Activated CD4-positive, alpha-beta T cell treated with anti-CD3 and anti-CD28 coated beads, Interleukin-2, amount 50 U/mL, for 48 hours (primary cell): ENCODE measurements at places on chromosomes 2 and 18.

- no peak for DNase-seq
Measured at GRCh38 chr2:10083692-10084211, 3.5 kb upstream of the CYS1 start.

DNA sequence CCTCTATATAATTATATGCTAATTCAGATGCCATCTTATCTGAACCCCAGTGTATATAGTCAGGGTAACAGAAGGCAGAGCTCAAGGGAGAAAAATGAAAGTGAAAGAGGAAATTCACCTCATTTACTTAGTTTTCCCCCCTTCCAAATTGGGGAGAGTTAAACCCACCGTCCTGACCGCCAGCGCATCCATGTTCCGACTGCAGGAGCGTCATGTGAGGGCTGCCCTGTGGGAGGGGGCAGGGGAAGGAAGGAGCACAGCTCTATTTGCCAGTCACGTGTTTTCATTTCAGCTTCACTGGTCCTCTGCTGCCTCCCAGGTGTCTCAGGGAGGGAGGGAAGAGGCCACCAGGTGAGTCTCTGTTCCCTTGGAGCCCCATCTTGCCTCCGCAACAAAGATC lies 13.2 kb downstream of the CNNM4 start:
- peak; percentile 43 for DNase-seq

DNA sequence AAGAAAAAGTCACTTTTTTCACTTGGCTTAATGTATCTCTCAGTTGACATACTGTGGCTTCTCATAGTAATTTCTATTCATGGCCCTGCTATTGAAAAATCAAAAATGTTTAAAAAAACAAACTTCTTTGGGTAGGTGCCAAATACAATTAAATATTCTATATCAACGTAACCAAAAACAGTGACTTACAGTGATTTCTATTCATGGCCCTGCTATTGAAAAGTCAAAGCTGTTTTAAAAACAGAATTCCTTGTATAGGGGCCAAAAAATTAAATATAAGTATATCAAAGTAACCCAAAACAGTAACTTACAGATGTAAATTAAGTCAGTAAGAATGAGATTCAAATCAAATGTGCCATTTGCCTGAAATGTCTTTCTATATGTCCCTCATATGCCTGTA lies 31.4 kb upstream of the CD302 start:
- no peak for DNase-seq

DNA sequence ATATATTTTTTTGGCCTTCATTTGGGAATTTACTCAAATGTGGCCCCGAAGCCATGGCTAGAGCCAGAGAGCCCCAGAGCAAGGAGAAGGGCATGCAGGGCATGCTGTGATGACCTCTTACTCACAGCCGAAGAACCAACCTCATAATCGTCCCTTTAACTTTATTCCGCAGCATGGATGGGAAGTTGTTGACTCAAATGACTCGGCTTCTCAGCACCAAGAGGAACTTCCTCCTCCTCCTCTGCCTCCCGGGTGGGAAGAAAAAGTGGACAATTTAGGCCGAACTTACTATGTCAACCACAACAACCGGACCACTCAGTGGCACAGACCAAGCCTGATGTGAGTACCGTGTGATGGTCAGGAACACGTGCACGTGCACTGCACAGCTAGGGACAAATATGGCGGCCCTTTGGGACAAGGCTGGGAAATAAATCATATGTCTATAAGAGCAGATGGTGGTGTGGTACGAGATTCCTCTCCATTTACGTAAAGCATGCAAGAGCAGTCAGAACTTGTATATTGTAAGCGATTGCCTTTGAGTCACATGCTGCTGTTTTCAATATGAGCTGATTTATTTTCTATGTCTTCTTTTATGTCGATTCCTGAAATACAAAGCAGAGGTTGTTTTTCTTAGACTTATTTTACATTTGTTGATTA lies 280.9 kb downstream of the NEDD4L start:
- no peak for DNase-seq

- DNase-seq: no peak
Measured at GRCh38 chr2:232385660-232386489, 7.3 kb downstream of the ALPP start.

DNA sequence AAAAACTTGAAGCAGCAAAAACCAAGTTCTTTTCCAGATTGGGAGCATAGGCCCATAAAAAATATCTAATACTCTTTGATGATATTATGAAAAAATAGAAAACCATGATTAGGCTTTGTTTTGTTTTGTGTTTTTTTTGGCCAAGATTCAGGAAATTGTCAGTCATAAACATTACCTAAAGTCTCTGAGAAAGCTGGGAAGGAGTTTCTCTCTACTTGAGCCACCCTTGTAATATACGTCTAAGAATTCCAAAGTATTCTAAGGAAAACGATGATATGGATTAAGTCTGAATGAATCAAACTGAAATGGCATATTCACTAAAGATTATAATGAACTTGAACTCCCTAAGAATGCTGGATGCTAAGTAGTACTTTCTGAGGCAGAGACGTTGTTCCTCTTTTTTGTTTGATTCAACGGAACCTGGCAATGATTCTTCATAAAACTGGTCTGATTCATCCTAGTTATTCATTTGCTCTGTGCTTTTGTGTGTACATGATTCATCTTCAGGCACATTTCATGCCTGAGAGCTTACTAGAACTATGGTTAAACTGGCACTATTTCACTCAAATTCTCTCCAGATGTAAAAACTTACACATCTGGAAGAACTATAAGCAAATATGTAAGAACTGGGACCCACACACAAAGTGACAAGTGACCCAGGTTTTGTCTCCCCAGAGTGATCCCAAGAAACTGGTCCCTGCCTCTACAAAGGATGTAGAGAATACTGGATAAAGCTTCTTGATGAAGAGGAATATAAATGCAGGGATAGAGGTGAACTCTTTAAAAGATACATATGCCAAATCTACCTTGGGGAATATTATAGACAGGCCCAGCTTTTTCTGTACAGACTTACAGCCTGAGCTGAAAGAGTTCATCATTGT lies 159.7 kb downstream of the DOCK10 start:
- DNase-seq: no peak

GRCh38 chr2:18345848-18346247 lies 214.6 kb downstream of the RDH14 start:
- no peak for DNase-seq

DNA sequence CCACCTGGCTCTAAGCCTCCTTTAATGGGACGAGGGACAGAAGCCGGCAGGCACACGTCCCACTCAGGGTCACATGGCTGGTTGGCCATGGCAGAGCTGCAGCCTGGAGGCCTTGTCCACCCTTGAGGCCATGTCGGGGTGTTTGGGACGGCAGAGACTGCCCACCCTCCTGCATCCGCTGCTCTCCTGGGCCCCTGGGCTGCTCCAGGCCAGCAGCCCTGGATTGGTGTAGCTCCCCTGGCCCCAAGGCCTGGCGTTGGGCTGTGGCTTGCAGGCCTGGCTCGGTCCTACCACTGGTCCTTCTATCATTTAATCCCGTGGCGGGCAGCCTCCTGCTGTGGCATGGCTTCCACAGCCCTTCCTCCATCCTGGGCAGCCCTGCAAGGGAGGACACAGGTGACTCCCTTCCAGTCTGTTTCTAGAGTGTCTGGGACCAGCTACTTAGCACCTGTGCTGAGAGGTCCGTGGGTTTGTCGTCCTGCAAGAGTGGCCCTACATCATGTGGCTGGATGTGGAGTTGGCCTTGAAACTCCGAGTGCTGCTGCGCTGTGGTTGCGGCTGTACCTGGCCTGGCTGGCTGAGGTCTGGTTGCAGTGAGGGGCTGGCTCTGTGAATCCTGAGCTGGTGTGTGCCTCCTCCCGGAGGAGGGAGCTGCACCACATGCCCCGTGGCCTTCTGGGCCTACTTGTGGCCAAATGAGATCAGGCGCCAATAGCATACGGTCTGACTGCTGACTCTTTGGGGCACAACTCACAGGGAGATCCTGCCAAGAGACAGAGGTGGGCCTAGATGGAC lies 67.3 kb downstream of the SH3RF3 start:
- no peak for DNase-seq

GRCh38 chr2:16553226-16553625 lies 112.4 kb downstream of the CYRIA start:
- peak; percentile 3 for DNase-seq

DNA sequence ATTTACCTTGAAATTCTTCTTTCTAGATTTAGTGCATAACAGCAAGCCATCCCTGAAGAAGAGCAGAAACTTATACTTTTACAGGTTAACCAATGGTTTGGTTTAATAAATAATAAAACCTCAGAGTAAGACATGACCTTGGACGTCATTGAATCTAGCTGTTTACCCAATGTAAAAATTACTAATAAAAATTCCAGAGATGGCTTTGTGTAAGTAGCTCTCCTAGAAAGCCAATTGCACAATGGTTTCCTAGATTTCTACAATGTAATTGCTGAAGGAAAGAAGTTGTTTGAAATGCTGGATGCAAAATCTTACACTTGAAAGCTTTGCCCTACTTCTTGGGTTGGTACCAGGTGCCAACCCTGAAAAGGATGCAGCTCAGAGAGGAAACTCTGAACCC lies 1.5 kb downstream of the XDH start:
- no peak for DNase-seq

DNA sequence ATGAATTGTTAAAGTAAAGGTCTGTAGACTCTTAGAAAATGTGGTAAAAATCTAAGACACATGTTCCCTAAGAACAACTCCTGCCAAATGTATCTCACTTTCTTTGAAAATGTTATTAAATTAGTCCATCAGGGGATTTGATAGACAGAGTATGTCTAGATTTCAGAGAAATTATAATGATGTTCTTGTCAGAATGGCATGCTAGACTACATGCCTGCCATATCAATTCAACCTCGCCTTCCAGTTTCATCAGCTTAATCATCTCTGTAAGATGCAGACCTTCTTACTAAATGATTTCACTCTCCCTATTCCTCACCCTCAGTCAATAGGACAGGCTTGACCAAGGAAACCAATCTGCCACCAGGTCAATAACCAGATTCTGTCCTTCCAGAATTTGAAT lies 368.4 kb downstream of the TXNL1 start:
- DNase-seq: no peak

DNA sequence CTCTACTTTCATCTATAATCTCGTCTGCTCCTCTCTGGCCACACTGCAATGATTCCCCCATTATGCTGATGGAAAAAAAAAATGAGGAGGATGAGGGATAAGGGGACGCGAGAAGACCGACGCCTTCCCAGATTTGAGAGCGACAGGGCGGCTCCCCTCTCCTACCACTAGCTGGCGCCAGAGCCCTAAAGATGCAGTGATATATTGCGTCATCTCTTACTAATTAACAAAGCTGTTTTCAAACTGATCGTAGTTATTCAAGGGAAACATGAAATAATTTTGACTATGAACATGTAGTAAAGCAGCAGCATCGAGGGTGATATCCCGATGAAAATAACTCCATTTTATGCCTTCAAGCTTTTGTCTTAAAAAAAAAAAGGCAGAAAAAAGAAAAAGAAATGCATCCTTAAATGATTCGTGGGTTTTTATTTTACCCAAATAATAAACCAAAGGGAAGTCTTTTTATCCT lies 48.0 kb upstream of the HNRNPA3 start:
- DNase-seq: peak; percentile 80

DNA sequence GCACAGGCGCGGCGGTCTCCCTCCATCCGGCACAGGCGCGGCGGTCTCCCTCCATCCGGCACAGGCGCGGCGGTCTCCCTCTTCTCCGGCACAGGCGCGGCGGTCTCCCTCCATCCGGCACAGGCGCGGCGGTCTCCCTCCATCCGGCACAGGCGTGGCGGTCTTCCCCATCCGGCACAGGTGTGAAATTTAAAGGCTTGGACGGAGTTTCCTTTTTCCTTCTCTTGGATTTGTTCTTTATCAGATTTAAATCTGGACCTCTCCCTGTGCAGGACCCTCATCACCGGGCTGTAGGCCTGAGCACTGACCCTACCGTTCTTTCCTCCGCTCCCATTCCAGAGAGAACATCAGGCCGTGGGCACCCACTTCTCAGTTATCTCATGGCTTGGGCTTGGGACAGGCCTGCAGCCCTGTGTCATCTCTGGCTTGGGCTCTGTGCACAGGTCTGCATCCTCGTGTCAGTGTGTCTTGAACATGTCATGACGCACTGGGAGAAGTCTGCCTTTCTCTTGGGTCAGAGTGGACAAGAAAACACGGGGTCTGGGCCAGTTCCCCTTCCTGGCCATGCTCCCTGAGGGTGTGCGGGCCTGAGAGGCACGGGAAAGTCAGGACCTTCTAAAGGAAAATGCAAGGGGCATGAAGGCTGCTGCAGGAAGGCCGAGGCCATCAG lies 53.9 kb upstream of the PXDN start:
- DNase-seq: no peak

- no peak for DNase-seq
Measured at GRCh38 chr2:106147159-106147558, 46.9 kb downstream of the UXS1 start.

GRCh38 chr2:232838406-232838874 lies 31.6 kb upstream of the SNORC start:
- DNase-seq: peak; percentile 52

GRCh38 chr2:10305715-10306114 lies 3.0 kb downstream of the HPCAL1 start:
- peak; percentile 55 for DNase-seq

- no peak for DNase-seq
Measured at GRCh38 chr2:157672129-157672528, 43.5 kb upstream of the ACVR1C start.

DNA sequence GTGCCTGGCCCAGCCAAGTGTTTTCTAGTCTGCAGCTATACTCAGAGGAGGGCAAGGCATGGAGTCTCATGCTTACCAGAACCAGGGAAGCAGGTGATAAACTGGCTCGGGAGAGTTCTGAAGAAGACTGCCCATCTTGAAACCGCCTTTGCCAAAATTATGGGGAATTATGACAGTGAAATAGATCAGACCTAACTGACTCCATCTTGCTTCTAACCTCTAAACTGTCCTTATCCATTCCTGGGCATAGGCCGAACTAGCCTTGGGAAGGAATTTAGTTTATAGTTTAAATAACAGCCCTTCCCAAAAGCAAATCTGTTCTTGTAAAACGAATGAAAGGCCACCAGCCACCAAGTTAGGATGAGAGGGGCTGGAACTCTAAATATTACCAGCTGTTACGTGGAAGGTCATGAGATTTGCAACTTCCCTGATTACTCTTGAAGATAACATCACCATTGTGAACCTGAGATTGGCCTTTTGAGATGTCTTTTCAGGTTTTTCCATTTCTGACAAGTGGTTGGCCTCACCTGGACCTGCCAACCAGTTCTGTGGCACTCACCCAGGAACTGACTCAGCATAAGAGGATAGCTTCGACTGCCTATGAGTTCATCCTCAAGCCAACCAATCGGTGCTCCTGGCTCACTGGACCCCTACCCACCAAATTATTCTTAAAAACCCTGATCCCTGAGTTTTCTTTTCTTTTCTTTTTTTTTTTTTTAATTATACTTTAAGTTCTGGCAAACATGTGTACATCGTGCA lies 23.4 kb downstream of the CHCHD5 start:
- no peak for DNase-seq

DNA sequence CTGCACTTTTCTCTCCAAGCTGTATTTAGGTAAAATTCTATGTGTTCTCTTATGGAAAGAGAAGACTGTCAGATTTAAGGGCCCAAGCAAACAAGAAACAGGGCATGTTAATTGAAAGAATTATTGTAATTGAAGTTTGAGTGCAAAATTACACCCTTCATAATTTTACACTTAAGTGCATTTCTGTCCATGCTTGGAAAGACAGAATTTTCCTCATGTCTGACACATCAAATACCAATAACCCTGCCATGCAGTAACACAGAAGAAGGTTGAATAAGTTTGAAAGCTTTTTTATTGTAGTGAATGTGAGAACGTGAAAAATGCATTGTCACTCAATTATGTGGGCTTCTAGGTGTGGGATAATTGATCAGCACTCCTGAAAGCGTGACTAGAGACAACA lies 52.9 kb upstream of the PARD3B start:
- DNase-seq: no peak

GRCh38 chr18:59926131-59926530 lies 26.3 kb downstream of the PMAIP1 start:
- no peak for DNase-seq
